ENCODE measurements at places on chromosomes 5 and 9.

DNA sequence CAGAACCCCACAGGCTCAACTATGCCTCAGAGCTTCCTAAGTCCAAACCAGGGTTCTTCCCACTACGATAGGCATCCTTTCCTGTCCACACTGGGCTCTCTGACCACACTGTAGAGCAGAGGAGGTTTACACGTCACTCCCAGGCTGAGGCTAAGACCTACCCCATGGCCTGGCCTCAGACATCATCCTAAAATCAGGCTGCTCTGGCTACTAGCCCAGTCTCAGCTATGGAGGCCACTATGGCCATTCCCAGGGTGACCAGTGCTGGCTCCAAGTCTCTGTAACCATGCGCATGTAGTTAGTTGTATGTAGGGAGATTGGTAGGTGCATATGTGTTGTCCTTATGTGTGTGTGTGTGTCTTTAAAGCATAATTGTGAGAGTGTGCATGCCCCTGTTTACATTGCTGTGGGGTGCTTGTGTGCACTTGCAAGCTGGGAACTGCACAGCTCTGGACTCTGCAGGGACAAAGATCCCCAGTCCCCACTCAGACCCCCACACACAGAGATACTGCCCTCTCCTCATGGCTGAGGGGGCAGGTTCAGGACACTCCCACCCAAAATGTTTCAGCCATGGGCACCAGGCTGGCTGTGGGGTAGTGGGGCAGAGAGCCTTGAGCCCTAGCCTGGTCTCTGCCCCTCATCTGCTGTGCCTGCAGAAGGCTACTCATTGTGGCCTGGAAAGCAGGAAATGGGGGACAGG, 12.3 kb downstream of the PDLIM4 start:
- no peak for DNase-seq

GRCh38 chr9:94700445-94700844, 26.1 kb upstream of the AOPEP start:
- DNase-seq, result no peak

DNA sequence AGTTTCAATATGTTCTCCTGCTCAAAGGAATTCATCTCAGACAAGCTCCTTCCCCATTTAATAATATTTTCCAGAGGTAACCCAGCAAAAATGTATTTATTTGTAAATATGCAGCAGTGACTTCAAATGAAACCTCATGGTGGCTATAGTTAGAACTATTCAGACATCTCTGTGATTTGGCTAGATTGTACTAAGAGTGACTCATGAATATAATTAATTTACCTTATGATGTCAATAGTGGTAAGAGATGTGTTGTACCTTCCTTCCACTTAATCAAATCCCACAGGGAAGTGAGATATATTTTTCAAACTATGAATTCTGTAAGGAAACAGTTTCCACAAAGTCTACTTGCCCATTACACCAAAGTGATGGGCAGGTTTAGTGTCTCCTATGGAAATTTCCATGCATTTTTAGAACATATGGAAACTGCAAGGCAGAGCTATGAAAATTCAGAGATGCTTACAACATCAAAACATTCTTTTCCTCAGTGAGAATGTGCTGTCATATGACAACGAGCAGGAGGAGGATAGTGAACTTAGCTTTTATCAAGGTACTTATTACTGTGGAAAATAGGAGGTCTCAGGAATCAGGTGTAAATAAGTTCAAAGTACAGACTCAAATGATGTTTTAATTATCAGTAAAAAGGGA, 34.0 kb upstream of the SPDL1 start:
- DNase-seq, result no peak

DNA sequence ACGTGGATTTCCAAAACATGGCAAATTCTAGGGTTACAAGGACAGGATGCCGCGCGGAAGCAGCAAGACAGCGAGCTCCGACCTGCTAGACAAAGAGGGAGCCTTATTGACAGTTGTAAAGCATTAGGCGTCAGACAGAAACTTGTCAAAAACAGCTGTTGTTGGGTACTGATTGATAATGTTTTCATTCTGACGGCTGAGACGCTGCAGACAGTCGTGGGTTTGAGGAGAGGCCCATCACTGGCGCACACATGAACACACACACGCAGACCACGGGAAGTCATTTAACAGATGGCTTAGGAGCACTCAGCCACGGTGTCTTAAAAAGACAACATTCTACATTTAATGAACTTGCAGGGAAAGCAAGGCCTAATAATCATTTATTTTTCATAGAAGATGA, 324.0 kb downstream of the NDUFS4 start:
- DNase-seq, result no peak

- DNase-seq, result no peak
Measured at GRCh38 chr9:35079041-35079425, 709 bp downstream of the FANCG start.

DNA sequence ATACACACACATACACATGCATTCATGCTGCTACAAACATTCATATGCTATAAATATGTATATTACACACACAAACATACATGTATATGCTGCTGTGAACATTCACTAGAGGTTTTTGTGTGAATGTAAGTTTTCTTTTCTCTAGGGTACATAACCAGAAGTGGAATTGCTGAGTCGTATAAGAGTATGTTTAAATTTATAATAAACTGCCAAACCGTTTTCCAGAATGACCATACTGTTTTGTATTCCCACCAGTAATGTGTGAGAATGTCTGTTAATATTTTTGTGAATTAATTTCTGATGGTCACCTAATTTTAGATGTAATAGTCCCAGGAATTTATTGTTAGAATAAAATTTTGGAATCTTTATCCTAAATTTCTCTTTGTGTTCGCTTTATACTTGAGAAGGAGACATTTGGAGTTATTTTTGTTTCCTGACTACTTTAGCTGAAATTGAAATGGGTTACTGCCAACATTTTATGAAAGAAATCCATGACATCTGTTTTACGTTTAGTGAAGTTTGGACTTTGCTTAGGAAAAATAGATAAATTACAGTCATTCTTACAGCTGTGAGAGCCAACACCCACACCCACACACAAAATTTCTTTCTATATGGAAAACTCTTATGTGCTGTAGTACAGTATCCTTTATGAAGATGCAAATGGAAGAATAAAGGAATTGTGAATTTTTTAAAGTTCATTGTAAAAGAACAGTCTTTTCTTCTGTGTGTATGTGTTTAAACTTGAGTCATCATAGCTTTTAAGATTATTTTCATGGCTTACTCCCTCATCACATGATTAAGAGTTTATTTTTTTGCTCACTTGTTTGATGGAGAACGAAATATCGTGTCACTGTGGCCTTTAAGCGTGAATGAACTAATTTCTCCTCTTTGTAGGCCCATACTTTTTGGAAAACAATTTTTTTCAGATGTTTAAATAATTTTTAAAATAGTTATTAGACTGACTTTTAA, 24.3 kb downstream of the CENPP start:
- no peak for DNase-seq

GRCh38 chr9:126673689-126674364, 60.1 kb downstream of the LMX1B start:
- DNase-seq, result no peak

GRCh38 chr5:86833868-86834267, 216.1 kb downstream of the COX7C start:
- DNase-seq, result no peak

DNA sequence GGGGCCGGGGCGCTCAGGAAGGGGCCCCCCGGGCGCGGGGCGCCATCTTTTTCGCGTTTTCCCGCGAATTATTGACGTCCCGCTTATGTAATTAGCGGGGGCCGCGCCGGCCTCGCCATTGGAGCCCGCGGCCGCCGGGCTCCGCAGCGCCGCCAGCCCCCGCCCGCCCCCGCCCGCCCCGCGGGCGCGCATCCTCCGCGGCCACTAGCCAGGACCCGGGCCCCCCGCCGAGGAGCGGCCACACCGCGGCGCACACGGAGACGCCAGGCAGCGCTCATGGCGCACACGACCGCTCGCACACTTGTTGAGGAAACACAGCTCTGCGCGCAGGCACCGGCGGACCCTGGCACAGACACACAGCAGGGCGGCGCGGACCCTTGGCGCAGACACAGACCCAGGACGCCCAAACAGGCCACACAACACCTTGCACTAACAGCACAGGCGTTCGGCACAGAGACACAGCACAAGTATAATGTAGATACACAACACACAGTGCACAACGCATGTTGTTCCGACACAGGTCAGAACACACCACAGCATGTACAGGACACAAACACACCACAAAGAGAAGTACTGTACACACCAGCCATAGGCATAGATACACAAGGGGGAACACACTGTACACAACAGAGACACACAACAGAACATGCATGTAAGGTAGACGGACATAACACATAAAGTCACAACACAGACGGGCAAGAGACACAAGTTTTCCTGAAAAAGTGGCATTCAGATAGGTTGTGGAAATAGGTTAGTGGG, 467 bp upstream of the PHF19 start:
- DNase-seq, result peak; percentile 77

- no peak for DNase-seq
Measured at GRCh38 chr5:167585184-167585583, 706.3 kb upstream of the WWC1 start.

- no peak for DNase-seq
Measured at GRCh38 chr5:175347027-175347426, 97.0 kb downstream of the DRD1 start.

GRCh38 chr5:112412346-112412745, 6.7 kb downstream of the EPB41L4A start:
- no peak for DNase-seq

- DNase-seq, result no peak
Measured at GRCh38 chr5:56211298-56211865, 21.7 kb downstream of the ANKRD55 start.

DNA sequence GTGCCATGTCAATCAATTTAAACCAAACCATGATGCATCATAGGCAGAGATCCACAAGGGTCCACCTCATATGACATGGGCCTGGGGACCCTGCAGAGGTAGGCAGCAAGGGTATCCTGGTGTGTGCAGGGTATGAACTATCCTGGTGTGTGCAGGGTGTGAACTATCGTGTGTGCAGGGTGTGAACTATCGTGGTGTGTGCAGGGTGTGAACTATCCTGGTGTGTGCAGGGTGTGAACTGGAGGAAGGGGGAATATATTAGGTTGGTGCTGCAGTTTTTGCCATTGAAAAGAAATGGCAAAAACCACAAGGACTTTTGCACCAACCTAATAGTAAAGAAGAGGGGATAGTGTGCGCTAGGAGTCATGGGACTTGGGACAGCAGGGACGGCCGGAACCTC, 50.0 kb downstream of the MFAP3 start:
- no peak for DNase-seq

DNA sequence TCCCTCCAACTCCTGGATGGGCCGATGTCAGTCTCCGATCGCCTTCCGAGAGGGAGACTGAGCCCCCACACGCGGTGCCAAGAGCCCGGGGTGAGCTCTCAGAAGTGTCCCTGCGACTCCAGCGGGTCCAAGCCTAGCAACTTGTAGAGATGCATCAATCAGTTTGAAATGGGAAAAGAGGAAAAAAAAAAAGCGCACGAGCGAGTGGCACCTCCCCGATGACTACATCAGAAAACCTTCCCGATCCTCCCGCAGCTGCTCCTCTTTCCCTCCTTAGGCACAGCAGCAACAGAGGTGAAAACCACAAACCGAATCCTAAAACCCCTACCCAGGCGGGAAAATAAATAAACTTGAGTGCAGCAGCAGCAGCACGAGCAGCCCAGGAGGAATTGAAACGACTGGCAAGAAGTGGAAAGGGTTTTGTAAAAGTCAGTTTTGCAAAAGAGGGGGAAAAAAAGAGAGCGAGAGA, 1.0 kb upstream of the EFNA5 start:
- DNase-seq, result peak; percentile 5

DNA sequence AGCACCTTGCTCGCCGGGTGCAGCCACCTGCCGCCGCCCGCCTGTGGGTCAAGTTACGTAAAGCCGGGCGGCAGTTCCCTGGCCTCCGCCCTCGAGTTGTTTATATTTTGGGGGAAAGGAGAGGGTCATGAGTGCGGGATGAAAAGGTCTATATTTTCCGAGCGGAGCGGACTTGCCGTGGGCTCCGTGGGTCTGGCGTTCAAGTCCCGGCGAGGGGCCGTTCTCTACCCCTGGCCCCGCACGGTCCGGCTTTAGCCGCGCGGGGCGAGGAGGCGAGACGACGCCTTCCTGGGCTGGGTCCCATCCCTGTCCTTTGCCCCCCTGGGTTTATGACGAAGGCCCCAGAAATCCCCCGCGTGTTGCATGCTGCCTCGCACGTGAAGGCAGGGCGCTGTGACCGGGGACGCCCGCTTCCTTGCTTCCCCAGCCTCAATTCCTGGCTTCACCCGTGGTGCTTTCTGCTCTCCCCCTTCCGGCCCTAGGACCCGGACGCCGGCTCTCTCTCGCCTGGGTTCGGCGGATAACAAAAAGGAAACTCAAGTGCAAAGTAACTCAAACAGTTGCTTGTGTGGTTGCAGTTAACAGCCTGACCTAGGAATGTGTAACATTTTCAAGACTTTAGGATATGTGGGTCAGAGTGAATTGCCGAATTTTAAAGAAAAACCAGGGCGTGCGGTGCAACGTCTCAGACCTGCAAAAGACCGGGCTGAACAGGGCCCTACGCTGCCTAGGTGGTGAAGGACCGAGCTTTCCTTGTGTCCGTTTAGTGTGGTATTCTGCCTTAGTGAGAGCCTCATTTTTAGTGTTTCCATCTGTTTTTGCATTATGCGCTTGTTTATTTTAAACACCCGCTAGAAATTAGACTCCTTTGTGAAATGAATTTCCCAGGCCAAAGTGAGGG, 810 bp downstream of the VPS13A start:
- DNase-seq, result peak; percentile 53

GRCh38 chr9:684054-684890, 157.2 kb upstream of the DMRT1 start:
- DNase-seq, result no peak

DNA sequence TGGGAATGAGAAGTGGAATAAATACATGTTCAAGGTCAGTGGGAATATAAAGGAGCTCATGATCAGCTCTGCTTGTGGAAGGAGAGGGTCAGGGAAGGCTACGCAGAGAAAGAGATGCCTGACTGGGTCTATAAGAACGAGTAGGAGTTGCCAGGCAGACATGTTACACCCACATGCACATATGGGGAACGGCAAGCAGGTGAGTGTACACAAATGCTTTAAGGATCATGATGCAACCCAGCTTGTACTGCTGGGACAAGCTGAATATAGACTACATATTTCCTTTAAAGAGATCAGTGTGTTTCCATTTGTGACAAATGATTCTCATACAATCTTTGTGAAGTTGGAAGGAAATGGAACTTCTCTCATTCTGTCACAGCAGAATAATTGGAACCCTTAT, 141.7 kb downstream of the SPOCK1 start:
- DNase-seq, result no peak

- no peak for DNase-seq
Measured at GRCh38 chr9:6673326-6674025, 27.9 kb upstream of the GLDC start.

Measured in germinal center (tissue), 1 donor.